ENCODE measurements at places on chromosomes 16 and 17.

GRCh38 chr16:12546918-12547607 lies 256.6 kb downstream of the CPPED1 start:
- DNase-seq: no peak

DNA sequence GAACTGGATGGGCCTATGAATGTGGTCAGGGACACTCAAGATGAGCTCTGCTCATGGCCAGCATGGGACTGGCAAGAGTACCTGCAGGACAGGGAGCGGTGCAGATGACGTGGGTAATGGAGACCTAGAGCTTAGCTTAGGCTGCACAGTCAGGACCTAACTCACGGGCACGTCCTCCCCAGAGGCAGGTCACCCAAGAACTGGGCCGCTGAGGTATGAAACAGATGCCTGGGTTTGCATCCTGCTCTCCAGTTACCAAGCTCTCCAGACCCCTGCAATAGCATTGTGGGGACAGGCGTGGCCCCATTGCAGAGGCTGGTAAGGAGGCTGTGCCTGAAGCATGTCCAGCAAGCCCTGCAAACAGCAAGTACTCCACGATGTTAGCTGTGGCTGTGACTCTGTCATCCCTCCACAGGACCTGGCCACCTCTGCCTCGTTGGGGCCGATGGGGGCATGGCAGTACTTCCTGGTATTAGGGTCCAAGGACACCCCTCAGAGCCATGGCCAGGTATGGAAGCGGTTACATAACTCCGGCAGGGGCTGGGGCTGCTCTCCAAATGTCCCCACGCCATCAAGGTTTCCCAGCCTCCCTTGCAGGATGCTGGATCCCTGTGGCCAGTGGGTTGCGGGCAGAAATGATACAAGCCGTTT lies 37.5 kb upstream of the RBFOX3 start:
- DNase-seq: no peak

- DNase-seq: no peak
Observed at GRCh38 chr16:974611-975261, 4.0 kb upstream of the LMF1 start.

DNA sequence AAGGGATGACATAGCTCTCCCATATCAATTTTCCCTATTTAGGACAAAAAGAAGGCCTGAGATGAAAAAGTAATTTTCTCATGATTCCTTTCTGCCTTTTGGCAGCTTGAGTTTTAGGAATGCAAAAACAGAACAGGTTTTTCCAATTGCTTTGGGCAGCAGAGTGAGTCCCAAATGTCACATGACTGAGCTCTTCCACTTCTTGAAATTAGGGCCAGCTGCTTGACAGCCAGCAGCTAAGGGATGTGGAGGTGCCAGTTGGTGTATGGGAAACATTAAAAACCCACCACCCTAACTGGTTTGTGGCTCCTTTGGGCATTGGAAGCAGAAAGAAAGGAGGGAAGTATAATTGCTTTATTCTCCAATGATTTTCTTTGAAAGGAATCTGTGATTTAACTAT lies 133.8 kb upstream of the FAM20A start:
- no peak for DNase-seq

GRCh38 chr17:12318571-12319266 lies 298.0 kb downstream of the MAP2K4 start:
- no peak for DNase-seq

- DNase-seq: no peak
Observed at GRCh38 chr16:57883953-57884654, 81.8 kb upstream of the KIFC3 start.

DNA sequence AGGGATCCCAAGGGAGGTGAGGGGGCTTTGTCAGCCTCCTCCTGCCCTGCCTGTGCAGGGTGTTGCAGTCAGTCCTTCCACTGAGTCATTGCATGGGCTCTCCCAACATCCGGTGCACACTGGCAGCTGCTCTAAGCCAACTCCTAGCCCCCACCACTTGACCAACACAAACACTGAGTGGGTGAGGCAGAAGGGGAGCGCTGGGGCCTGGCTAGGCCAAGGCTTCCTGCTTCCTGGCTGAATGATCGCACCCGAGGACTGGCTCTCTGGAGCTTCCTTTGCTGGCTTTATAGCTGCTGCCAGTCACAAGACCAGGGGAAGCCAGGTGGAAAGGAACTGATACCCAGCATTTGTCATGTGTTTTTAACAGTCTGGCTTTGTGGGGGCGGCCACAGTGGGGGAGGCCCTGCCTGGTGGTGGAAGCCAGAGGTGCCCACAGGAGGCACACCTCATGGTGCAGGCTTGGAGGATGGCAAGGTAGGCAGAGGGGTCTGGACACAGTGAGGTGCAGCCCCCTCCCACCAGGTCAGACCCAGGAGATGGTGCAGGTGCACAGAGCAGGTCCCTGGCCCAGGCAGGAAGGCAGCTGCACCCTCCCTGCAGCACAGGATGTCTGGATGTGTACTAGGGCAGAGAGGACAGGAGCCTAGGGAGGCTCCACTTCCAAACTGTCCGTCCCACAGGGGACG lies 6.8 kb downstream of the MPG start:
- no peak for DNase-seq

DNA sequence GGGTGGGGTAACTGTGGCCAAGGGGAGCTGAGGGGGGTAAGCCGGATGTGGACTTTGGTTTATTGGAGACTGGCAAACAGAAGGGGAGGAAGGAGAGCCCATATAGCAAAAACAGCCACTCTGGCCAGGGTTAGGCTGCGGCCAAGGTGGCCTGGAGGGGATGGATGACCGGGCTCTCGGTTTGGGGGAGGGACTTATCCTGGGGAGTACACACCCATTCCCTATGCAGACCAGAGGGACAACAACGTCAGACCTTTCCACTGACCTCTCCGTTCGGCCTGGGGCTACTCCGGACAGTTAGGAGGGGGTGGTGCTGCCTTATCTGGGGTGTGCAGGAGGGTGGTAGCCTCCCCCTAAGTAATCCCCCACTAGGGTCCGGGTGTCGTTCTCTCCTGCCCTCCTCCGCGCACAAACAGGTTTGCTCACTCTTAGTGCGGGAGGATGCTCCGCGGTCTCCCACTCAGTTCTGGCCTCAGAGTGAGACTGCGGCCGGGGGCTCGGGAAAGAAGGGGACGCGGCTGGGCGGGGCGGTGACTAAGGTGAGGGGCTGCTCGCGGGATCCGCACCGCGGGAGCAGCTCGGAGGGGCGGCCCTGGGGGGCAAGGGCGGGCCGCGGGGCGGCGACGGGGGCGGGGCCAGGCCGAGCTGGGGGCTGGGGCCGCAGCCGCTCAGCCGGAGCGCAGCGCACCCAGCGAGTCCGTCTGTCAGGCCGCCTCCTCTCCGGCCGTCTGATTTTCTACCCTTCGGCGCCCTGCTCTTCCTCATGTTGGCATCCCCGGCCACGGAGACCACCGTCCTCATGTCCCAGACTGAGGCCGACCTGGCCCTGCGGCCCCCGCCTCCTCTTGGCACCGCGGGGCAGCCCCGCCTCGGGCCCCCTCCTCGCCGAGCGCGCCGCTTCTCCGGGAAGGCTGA lies at the start of gene WNK4:
Gene WNK4 (plus strand): TSS at position 675 of the 915 bp plus-strand sequence. CDS start 89 bp downstream, at position 764.
- DNase-seq: no peak

GRCh38 chr16:81445966-81446906 lies 1.6 kb downstream of the CMIP start:
- DNase-seq: no peak

DNA sequence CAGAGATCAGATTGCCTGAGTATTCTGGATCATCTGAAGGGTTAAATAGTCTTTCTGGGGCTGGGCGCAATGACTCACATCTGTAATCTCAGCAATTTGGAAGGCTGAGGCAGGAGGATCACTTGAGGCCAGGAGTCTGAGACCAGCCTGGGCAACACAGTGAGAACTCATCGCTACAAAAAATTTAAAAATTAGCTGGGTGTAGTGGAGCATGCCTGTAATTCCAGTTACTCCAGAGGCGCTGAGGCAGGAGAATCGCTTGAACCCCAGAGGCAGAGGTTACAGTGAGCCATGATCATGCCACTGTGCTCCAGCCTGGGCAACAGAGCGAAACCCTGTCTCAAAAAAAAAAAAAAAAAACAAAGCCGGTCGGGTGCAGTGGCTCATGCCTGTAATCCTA lies 15.7 kb downstream of the MVP start:
- no peak for DNase-seq

GRCh38 chr17:22570144-22570845 lies 878.0 kb downstream of the KCNJ18 start:
- no peak for DNase-seq

DNA sequence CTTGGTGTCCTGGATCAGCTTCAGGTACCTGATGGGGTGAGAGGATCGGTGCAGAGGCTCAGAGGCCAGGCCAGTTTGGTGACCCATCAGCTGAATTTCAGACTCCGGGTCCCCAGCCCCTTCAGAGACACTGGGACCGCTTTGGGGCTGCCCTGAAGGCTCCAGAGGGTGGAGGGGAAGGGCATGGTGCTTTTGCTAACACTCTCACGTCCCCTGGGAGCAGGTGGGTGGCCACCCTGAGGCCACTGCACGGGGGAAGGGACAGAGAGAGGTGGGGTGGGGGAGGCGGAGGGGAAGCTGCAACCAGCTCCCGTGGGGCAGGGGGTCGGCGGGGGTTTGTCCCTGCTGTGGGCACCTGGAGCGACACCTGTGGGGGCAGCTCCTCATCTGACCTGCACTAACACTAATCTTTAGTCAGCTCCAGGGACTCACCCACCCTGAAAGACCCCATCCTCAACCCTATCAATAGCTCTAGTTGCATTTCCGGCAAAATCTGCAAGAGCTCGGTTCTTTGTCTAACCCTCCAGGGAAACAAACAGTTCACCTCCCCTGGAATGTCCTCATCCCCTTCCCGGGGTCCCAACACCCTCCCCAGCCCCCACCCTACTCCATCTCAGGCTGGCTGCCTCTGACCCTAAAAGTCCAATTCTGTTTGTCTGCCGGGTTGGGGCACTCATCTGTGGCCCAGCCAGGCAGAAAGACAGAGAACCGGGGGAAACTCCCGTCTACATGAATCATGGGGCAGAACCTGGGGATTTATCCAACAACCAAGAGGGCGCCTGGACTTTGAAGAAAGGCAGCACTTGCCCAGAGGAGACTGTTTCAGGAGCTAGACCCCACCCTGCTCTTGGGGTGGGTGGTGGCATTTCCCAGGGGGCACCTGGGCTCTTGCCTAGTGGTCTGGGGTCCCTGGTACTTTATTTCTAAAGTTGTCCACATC lies 91.9 kb upstream of the CBX4 start:
- no peak for DNase-seq

GRCh38 chr17:4840893-4841242 lies 7.7 kb downstream of the MINK1 start:
- DNase-seq: no peak

GRCh38 chr16:894841-895240 lies 75.9 kb downstream of the LMF1 start:
- DNase-seq: no peak

GRCh38 chr17:71850812-71851211 lies 270.0 kb upstream of the SOX9 start:
- DNase-seq: no peak

GRCh38 chr16:89986600-89986999 lies 32.7 kb downstream of the DBNDD1 start:
- DNase-seq: no peak

GRCh38 chr17:38797158-38797490 lies 2.2 kb downstream of the PIP4K2B start:
- DNase-seq: no peak

DNA sequence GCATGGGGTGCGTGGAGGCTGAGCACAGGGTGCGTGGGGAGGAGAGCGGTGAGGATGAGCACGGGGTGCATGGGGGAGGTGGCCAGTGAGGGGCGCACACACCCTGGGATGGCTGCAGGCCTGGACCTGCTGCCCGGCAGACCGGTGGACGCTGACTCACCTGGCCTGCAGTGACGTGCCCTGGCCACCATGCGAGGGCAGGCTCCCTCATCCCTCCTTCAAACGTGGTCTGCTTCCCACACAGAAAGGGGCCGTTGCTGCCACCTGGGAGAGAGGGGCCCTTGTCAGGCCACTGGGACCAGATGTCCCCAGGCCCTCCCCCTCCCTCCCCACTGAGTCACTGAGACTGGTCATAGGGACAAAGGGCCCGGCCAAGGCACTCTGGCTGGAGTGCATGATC lies 20.1 kb upstream of the APRT start:
- DNase-seq: no peak

GRCh38 chr17:58665946-58666857 lies 25.6 kb downstream of the TEX14 start:
- no peak for DNase-seq

- no peak for DNase-seq
Observed at GRCh38 chr16:5071341-5071680, 332 bp upstream of the ALG1 start.

GRCh38 chr17:41251261-41251660 lies 1.8 kb downstream of the KRTAP9-4 start:
- DNase-seq: no peak

- no peak for DNase-seq
Observed at GRCh38 chr16:11857161-11857560, 5.8 kb upstream of the RSL1D1 start.

DNA sequence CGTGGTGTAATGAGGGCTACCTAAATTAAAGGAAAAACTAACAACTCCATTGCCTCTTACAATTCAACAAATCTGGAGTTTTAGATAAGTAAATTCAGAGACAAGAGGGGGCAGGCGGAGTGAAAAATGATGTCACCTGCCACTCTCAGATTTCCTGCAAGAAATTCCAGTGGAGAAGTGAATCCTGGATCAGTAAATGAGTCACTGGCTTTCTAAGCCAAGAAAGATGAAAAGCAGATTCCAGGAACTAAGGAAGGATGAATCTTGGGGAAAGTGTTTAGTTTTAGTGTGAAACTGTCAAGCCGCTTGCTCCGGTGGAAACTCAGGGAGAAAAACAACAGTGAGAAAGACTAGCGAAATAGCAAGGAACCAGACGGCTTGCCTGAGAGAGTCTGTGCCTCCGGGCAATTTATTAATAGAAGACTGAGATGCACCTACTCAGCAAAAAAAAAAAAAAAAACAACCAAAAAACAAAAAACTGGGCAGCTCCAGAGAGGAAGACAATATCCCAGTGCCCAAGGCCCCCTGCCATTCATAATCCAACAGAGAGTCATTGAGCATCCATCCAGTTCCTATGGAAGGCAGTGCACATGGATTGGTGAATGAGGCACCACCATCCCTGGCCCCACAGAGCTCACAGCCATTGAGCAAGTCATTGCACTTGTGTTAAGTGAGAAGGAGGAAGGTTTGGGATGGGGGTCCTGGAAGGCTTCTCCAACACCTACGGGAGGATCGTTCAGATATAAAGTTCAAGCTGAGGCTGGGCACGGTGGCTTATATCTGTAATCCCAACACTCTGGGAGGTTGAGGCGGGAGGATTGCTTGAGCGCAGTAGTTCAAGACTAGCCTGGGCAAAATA lies 12.1 kb upstream of the RIPOR1 start:
- DNase-seq: no peak

- no peak for DNase-seq
Observed at GRCh38 chr17:82965371-82965770, 114.0 kb upstream of the METRNL start.

GRCh38 chr17:27666831-27667560 lies 36.0 kb downstream of the LGALS9 start:
- no peak for DNase-seq

GRCh38 chr16:66028510-66029216 lies 337.8 kb upstream of the CDH5 start:
- DNase-seq: no peak

- no peak for DNase-seq
Observed at GRCh38 chr16:82832821-82833220, 206.1 kb downstream of the CDH13 start.
